ENCODE measurements at places on chromosomes 13 and 19.
A peak's percentile ranks its signal among the peaks of the same experiment; 100 is the strongest.

- DNase-seq: no peak
Measured at GRCh38 chr13:51331354-51331861, 8.1 kb upstream of the SERPINE3 start.

DNA sequence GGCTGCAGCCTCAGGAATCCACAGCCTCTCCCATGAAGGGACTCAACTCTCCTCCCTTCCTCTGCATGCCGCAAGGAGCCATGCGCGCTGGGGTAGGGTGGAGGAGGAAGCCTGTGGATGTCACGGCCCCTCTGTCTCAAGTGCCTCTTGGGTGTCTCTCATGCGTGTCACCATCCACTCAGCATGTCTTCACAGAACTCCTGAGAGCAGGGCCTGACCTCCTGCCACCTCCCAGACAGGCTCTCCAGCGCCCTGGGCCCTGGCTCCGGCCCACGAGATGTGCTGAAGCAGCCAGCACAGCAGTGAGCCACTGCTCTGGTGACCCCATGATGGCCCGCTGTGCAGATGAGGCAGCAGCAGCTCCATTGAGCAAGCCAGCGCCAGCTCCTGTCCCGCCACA, 25.9 kb upstream of the SPACA7 start:
- DNase-seq: no peak

DNA sequence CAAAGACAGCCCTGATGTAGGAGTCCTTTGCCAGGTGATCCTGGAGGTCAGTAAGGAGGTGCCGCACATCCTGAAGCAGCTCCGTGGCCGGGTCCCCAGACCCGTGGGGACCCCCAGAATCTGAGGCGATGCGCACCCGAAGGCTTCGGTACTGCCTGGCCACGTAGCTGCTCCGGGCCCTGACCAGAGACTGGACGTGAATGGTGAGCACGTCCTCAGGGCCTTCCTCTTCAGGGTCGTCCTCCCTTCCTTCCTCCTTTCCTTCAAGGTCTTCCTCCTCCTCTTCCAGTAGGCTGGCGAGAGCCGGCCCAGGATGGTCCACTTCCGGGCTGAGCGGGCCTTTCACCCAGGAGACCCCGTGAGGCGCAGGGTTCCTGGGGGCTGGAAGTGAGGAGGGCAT, 7.5 kb downstream of the RINL start:
- no peak for DNase-seq

- DNase-seq: no peak
Measured at GRCh38 chr19:54254195-54254906, 2.7 kb downstream of the LILRB5 start.

DNA sequence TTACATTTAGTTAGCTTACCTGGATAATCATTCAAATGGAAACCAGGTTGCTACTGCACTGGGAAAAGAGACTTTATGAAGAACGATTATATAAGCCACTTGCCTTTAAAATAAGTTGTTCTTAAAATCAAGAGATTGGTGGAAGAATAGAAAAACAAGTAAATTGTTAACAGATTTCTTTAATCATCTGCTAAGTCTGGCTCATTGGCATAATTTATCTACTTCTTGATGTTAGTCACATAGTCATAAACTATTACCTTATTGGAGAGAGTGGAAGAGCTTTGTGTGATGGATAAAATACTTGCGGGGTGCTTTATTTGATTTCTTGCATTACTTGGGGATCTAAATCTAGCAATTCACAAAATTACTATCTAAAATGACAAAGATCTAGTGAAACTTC, 6.8 kb downstream of the LSM14A start:
- DNase-seq: no peak

GRCh38 chr13:40146611-40147117, 491.2 kb downstream of the COG6 start:
- no peak for DNase-seq

DNA sequence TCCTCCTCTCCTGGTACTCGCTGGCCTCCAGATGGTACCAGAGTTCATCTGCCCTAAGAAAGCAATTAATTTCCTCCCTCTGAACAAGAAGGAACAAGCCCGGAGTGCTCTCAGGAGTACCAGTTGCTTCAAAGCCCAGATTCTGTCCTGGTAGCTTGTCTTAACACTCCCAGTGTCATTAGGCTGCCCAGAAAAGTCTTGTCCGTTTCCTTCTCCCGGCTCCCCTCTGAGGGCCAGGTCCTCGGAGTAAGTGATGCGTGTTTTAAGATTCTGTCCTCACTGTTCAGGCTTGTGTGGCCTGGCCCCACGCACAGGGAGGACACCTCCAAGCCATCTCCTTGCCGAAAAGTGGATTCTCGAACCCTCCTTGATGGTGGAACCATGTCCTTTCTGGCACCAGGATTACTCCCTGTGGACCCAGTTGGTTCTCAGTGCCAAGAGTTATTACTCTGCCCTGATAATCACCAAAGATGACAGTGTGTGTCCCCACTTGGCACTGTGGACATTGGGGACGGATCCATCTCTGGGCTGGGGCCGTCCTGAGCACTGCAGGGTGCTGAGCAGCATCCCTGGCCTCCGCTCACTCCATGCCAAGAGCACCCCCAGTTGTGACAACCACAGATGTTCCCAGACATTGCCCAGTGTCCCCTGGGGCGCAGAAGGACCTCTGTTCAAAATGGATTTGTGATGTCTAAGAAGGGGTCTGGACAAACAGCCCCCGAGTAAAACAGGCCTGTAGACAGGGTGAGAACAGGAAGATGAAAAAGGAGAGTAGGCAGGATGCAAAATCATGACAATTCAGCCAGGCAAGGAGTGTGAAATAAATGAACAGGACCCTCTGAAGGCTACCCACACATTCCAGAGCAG, 52.4 kb downstream of the RFX2 start:
- no peak for DNase-seq

GRCh38 chr19:48421548-48421947, 24.2 kb upstream of the GRWD1 start:
- DNase-seq: no peak

DNA sequence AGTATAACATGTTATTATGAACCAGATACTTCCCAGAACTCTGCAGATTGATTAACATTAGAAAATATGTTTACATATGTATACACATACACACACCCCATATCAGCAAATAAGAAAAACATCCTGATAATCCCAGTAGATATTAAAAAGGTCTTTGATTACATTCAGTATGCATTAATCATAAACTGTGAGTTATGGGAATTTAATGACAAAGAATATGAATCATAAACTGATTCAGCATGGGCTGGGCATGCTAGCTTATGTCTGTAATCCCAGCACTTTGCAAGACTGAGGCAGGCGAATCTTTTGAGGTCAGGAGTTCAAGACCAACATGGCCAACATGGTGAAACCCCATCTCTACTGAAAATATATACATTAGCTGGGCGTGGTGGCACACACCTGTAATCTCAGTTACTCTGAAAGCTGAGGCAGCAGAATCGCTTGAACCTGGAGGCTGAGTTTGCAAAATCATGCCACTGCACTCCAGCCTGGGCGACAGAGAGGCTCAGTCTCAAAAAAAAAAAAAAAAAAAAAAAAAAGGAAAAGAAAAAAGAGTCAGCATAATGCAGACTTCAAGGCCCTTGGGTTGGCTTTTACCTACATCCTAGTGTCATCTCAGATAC, 581.9 kb upstream of the PRR20A start:
- no peak for DNase-seq

- no peak for DNase-seq
Measured at GRCh38 chr13:99909836-99910619, 61.5 kb downstream of the ZIC5 start.

GRCh38 chr13:98571955-98572662, 4.8 kb downstream of the STK24 start:
- no peak for DNase-seq

DNA sequence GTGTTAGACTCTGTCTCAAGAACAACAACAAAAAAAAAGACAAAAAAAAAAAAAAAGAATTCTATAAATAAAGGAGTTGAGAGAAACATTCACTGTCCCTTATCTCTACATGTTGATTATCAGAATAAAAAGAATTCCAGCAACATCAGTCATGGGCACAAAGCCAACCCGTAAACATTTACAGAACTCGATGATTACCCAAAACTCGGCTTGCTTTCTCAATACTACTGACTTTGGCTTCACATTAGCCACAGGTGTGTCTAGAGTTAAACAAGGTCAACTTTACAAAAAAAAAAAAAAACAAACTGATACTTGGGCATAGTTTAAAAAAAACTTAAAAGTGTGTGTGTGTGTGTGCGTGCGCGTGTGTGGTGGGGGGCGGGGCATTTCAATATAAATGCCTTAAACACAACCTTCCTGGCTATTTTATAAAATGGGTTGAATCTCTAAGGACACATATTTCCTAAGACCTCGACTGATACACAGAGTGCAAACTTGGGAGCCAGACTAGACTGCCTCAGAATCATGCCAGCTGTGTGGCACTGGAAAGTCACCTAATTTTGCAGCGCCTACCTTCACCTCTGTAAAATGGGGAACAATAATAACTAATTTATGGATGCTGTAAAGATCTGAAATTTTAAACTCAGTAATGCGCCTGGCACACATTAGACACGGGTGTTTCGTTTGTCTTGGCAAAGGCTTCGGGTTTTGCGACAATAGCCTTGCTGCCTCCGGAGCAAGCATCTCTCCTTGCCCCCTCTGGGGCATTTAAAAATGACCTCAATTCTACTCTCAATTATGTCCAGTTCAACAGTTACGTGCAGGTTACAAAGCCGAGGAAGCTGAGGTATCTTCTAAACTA, 922 bp downstream of the EBPL start:
- DNase-seq: no peak

GRCh38 chr19:43820098-43820883, 6.8 kb upstream of the ZNF283 start:
- DNase-seq: no peak

DNA sequence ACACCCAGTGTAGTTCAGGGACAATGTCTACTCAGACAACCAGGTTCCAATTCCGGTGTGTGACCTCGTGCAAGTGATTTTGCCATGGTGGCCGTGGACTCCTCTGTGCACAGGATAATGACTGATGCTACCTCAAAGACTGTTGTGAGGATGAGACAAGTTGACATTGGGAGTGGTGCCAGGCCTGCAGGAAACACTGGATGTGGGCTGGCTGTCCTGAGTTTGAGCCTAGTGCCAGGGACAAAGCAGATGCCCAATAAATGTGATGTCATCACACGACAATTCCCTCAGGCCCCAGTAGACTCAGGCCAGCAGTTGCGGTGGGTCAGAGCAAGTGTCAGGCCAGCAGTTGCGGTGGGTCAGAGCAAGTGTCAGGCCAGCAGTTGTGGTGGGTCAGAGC, 6.2 kb upstream of the SCN1B start:
- no peak for DNase-seq

DNA sequence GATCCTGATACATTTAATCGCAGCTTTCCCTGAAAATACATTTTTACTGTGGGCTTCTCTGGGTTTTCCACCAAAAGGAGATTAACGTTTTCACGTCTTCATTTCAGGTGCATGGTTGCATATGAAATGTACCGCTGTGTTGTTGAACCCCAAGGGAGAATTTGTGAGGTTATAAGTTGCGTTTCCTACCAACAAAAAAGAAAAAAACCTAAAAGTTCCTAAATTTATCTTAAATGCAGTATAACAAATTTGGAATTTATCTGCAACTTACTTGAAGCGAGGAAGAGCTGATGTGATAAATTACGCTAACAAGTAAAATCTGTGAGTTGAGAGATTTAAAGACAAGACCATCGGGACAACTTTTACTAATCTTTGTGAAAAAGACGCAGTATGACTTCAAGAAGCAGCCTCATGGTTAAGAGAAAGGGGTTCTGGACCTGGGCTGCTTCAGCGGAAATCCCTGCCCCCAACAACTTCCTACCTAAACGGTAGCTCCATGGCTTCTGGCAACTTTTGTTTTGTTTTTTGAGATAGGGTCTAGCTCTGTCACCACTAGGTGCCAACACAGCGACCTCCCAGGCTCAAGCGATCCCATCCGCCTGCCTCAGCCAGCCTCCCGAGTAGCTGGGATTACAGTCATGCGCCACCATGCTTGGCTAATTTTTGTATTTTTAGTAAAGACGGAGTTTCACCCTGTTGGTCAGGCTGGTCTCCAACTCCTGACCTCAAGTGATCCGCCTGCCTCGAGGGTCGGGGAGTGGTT, 958 bp upstream of the OBI1 start:
- DNase-seq: peak; percentile 10

DNA sequence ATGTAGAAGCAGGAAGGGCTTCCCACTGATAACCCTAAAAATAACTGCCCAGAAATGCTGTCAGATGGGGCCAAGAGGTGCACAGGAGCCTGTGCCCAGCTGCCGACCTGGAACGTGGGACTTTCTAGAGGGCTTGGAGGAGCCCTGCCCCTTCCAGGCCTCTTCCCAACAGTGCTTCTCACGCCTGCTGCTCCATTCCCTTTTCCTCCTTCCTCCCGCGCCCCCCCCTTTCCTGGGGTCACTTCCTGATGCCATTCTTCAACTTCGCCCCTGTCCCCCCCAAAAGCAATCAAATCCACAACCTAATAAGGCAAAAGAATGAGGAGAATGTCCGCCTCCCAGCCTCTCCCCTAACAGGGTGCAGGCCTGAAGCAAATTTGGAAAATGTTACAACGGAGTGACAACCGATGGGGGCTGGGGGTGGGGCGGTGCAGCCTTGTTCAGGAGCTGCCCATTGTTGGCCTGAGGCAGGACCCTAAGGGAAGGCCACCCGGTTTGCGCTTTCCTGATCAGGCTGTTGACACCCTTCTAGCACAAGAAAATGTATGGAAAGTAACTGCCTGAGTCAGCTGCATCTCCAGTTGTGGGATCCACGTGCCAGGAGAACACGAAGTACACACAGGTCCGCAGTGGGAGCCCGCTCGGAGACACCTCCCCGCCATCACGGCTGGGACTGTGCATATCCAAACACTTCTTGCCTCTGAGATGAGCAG, 18.7 kb downstream of the ACTN4 start:
- DNase-seq: no peak

- no peak for DNase-seq
Measured at GRCh38 chr19:42412227-42412626, 15.0 kb downstream of the LIPE start.

DNA sequence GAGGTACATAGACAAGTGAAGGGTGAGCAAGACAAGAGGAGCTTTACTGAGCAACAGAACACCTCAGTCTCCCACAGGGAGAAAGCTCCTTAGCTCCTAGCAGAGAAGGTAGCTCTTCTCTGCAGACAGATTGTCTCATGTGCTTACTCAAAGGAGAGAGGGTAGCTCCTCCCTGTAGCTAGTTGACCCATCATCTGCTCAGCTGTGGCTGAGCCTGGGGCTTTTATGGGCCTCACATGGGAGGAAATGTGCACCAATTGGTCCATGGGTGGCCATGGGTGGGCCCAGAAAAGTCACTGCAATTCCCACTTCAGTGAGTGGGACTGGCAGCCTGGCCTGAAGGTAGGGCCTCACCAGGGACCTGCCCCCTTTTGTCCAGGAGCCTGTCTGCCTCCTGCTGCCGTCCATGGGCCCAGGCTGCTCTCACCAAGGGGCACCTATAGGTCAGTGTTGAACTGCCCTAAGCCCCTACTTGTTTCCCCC, 246.2 kb downstream of the GPC6 start:
- no peak for DNase-seq

- DNase-seq: no peak
Measured at GRCh38 chr13:60329221-60329923, 67.6 kb upstream of the TDRD3 start.
